NCI-H524 treated with DMSO at 0.1 percent for 48 hours (cell line): ENCODE measurements at places on chromosomes 13 and 19.
A peak's percentile ranks its signal among the peaks of the same experiment; 100 is the strongest.

DNA sequence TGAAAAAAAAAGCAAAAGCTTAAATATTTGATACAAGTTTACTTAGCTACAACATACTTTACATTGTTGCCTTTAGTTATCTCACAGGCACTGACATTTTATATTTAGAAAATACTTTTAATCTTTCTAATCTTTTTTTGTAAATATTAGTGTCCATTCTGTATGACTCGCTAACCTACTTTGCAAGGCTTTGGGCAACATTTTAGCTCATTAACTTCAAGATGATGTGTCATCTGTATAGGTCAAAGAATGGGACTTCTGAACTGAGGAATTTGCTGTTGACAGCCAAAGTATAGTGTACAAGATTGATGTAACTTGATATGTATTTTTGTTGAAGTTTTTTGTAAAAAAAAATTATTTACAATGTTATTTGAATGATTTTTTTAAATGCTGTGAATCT, 2.7 kb upstream of the C1QTNF9 start:
- no peak for DNase-seq

DNA sequence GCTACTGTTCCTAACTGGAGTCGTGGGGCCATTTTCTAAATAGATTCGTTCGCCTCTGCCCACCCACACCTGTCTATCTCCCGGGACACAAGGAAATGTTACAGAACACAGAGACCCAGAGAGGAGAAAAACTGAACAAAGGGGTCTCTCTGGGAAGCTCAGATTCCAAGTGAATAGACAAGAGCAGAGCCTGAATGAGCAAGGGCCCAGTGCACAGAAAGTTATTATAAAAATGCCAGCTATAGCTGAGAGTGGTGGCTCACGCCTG, 27.2 kb upstream of the FEM1A start:
- no peak for DNase-seq

GRCh38 chr19:1648920-1649541, 3.4 kb downstream of the TCF3 start:
- DNase-seq = no peak

DNA sequence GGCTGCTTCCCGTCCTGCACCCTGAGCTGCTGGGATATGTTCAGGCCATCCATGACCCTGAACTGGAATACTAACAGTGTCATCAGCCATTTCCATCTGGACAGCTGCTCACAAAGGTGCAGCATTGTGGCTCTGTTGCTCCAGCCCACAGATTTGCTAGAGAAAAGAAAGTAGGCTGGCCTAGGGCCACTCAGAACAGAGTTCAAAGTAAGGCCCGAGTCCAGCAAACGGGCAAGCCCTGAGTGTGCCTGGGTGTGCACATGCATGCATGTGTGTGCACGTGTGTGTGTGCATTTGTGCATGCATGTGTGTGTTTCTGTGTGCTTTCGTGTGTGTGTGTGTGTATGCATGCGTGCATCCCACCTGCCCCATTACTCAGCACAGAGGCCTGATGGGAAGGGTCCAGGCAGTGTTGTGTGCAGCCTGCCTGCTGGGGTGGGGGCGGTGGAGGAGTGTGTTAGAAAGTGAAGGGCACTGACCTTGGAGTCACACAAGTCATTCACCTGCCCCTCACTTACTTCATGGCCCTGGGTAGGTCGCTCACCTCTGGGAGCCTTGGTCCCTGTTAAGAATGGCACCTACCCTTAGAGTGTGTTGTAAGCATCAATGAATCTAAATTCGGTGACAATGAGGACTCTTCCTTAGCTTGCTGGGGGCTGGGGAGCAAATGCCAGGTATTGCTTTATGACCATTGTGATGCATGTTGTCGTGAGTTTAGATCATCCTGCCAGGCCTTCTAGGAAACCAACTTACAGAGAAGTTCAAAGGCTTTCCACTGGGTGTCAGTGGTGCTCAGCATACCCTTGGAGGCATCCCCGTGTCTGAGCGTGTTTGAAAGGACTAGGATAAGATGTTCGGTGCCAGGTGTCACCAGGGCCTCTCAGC, 53.2 kb downstream of the GPR12 start:
- DNase-seq = peak; percentile 68

GRCh38 chr13:94236872-94237271, 242.6 kb downstream of the DCT start:
- no peak for DNase-seq

DNA sequence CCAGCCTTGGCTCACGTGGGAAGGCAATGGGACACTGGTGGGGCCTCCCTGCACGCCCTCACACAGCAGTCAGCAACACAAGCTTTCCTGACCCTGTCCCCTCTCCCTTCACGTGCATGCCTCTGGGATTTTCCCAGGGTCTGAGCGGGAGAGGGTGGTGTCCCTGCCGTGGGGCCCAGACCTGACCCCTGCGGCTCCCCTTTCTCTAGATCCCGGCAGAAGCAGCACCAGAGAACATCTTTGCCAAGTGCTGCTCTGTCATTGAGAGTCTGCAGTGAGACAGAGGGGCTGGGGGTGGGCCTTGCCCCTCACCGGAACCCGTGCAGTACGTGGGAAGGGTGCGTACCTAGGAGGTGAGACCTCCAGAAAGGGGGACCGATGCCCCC, 12.6 kb downstream of the KHSRP start:
- DNase-seq = no peak

- DNase-seq = no peak
Measured at GRCh38 chr13:40379196-40379595, 287.2 kb downstream of the FOXO1 start.

DNA sequence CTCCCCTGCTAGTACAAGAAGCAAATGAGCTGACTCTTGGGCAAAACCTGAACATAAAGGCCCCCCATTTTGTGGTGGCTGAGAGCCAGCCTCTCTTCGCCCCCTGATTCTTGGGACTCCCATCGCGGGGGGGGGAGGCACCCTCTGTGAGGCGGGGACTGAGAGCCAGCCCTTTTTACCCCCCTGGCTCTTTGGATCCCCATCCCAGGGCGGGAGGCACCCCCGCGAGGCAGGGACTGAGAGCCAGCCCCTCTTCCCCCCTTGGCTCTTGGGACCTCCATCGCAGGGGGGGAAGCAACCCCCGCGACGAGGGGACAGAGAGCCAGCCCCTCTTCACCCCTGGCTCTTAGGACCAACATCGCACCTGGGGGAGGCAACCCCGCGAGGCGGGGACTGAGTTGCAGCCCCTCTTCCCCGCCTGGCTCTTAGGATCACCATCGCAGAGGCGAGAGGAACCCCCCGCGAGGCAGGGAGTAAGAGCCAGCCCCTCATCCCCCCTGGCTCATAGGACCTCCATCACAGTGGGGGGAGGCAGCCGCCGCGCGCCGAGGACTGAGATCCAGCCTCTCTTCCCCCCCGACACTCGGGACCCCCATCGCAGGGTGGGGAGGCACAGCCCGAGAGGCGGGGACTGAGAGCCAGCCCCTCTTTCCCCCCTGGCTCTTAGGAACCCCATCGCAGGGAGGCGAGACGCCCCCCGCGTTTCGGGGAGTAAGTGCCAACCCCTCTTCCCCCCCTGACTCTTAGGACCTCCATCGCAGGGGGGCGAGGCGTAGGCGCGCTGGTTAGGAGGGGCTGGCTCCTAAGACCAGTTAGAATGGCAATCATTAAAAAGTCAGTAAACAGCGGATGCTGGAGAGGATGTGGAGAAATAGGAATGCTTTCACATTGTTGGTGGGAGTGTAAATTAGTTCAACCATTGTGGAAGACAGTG, 2428.4 kb upstream of the PCDH20 start:
- no peak for DNase-seq

DNA sequence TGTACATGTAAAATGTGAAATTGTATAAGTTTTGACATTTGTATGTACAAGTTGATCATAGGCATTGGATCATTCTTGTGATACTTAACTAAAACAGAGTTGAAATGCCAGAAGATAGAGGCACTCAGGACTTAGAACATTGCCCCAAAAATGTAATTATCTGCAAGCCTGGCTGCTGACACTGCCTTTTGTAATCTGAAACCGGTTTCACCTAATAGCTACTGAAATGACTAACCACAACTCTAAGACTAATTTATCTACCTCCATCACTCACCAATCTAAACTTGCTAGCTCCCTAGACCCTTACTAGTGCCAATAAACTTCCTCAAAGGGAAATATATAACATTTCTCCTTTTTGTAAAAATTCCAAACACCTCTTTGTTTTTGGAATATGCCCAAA, 2596.2 kb downstream of the PCDH9 start:
- DNase-seq = no peak

DNA sequence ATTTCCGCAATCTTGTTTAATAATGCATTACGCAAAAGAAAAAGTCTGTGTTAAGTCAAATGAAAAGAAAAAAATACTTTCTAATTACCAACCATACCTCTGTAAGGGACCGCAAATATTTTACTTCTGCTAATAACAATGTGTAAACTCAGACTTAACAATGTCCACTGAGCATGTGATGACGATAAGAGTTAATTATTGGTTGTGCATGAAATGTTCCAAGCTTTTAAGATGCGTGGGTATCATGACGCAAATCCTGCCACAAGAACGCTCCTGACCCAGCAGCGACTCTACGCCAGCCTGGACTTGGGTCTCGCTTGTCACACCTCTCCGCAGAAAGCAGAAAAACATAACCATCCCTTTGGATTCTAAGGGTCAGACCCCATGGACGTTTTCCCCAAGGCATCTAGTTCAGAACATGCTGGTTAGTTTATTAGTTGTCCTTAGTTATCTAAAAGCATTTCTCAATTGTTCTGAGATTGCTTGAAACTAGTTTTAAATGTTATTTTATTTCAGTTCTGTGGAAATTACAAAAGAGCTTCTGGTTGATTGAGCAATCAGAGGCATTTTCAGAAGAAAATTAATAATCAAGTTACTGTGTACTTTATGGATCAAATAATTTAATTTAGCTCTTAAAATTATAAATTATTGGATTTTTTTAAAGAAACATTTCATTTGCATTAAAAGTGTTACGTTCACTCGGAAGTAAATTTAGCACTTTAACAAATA, 779.9 kb upstream of the ARGLU1 start:
- no peak for DNase-seq

DNA sequence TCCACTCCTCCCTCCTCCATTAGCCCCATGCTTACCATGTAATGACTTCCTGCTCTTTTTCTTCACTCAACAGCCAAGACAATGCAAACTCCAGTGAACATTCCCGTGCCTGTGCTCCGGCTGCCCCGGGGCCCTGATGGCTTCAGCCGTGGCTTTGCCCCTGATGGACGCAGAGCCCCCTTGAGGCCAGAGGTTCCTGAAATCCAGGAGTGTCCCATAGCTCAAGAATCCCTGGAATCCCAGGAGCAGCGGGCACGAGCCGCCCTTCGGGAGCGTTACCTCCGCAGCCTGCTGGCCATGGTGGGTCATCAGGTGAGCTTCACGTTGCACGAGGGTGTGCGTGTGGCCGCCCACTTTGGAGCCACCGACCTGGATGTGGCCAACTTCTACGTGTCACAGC, 2.9 kb upstream of the PPP1R37 start:
- no peak for DNase-seq

- DNase-seq = no peak
Measured at GRCh38 chr19:29485293-29485692, 40.5 kb upstream of the VSTM2B start.

DNA sequence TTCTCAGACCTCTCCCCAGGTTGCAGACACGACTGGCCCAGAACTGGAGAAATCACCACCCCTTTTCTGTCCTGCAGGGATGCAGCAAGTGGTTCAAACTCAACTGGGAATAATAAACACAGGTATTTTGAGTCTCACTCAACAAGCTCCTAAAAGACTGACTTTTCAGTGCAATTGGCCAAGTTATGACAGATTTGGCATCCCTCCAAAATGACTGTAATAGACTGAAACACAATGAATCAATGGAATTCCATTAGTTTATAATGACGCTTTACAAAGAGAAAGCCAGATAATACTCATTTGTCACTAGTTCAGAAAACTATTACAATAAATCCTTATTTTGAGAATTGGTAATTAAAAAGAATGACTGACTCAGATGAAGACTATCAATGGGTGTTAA, 38.1 kb downstream of the MIPEP start:
- no peak for DNase-seq

- no peak for DNase-seq
Measured at GRCh38 chr13:32001154-32001768, 30.3 kb upstream of the FRY start.

GRCh38 chr19:2327773-2328400, 499 bp downstream of the LSM7 start:
- no peak for DNase-seq

DNA sequence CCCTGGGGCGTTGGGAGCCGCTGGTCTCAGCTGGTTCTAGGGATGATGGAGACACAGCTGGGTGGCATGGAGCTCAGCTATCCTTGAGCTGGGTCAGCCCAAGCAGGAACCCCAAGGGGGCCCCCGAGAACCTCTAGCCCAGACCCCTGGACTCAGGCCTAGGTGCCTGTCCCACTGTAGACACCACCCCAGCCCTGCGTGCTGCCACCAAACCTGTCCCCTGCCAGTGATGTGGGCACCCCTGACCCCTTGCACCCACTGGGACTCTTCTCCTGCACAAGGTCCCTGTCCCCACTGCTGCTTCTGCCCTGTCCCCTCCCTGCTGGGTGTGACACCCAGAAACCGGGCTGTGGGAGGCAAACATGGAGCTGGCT, 26.8 kb downstream of the CEBPA start:
- DNase-seq = no peak

- DNase-seq = no peak
Measured at GRCh38 chr13:83223546-83223945, 658.7 kb downstream of the SLITRK1 start.

- DNase-seq = no peak
Measured at GRCh38 chr19:906480-906879, 6.5 kb downstream of the R3HDM4 start.

DNA sequence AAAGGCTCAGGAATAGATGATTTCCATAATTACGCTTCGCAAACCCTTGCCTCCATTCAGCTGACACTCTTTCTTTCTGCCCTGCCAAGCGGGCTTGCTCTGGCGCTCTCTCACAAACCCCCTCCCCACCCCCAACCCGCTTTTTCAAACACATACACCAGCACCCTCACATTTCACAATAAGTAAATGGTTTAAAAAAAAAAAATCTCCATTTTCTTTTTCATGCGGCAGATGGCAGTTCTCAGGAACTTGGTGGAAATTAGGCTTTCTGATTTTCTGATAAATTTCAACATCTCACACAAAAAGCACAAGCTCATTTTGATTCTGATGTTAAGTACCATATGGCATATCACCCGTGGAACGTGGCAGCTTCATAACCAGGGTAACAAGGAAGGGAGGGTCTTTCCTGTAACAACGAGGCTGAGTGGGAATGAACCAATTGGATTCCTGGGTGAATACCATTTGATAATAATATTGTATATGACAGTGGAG, 43.8 kb downstream of the C13orf42 start:
- DNase-seq = no peak

- DNase-seq = no peak
Measured at GRCh38 chr19:21047716-21048115, 27.3 kb downstream of the ZNF430 start.
